Ascending aorta (tissue), 2 donors: ENCODE measurements at places on chromosomes 3 and 15. TPM values are rescaled to one million over a fixed set of nuclear protein-coding genes. Genes with fewer than 3 reads are reported as not detected.

Gene C3orf70
- 16.5 TPM for total RNA-seq

DNA sequence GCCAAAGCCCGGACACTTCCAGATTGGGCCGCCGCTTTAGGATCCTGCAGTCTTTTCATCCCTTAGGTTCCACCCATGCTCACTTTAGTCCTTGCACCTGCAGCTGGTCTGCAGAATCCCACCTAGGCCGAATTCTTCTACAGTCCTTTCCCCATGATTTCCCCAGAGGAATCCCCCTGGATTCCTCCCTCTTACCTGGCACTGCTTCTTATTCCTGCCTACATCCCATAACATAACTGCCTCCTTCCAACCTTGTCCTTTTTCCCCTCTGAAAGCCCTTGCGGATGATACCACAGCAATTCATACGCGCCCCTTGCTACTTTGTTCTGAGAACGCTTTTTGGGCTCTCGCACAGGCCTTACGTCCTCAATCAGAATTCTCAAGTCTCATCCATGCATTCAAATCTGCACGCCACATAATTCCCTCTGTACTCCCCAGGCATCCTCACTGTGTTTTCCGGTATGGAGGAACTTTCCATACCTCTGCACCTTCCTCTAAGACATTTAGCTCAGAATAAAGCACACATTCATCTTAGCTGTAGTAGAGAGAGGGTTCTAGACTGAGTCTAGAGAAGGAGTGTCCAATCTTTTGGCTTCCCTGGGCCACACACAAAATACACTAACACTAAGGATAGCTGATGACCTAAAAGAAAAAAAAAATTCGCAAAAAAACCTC is 619 bp downstream of the EIF2AK4 start:
- no peak for DNase-seq

Gene SENP8
- total RNA-seq: 3.5 TPM

Gene SLCO2A1
- total RNA-seq: 111 TPM

DNA sequence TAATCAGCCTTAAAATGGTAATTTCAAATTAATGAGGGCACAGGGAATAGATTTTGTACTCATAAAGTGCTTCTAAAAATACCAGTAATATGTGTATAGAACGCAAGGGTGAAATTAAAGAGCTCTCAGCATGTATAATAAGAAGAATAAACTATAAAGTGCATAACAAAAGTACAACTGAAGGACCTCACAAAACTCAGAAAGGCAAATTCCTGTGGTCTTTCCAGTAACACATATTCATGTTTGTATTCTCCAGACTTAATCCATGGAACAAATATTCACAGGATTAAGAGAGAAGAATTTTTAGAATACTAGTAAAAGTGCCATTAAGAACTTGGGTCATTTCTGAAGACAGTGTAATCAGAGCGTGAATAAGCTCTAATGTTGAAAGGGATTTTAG is 646.3 kb downstream of the CADM2 start:
- no peak for DNase-seq

Gene CORO2B
- total RNA-seq: 11.0 TPM
